ENCODE measurements at places on chromosomes 13 and 19.

DNA sequence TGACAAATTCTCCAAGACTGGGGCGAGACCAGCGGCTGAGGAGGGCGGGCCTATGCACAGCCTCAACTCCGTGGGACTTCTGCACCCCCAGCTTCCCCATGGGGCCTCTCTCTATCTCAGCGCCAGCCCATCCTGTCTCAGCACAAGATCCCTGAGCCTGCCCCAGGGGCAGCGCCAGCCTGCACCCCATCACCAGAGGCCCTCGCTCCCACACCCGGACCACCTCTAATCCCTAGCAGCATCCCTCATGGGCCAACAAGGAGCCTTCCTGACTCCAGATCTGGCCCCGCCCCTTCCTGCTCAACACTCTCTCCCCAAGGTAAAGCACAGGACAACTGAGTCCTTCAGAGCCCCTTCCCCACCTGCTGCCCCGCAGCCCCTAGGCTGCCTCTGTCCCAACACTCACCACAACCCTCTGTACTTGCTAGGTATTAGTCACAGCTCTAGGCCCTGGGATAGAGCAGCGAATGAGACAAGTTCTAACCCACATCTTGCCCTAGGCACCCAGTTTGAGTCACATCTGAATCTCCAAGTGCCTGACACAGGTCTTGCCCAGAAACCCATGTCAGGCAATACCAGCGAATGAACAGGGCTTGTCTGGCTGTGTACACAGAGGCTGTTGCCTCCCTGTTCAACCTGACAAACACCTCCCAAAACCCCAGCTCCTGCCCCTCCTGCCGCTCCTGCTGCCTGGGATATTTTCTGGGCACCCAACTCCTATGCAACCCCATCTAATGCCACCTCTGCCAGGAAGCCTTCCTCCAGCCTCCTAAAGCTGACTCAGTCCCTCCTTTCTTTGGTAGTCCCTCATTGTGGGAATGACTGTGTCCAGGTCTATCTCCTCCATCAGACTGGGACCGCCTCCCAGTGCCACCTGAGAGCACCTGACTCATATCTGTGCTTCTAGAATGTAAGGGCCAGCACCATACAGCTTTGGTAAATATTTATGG is 18.6 kb downstream of the GRIK5 start:
- DNase-seq: no peak

- DNase-seq: no peak
Observed at GRCh38 chr13:101893021-101893420, 440.5 kb downstream of the ITGBL1 start.

DNA sequence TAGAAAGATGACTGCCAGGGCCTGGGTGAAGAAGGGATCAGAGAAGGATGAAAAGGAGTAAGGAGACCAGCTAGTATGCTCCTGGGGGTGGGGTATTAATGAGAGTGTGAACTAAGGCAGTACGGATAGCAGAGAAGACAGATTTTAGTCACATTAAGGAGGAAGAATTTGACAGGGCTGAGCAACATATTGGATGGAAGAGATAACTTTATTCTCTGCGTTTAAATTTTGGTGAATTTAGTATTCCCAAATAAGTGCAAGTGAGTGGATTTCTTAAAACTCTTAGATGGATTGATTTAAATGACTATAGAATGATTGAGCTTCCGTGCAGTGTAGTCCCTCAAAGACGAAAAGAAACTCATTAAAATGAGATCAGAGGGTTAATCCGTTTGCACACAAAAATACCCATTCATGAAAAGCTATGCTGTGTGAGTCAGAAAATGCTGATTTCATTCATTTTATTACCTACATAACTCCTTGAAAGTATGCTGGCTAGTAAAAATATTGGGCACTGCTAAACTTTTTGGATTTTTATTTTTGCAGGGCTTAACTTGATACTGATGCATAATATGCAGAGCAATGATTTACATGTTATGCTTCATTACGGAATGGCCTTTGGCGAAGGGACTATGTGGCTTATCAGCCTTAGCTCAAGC is 54.1 kb downstream of the WDFY2 start:
- DNase-seq: no peak

GRCh38 chr13:89432997-89433396 is 1761.8 kb downstream of the SLITRK5 start:
- DNase-seq: no peak

GRCh38 chr19:35124098-35125060 is 8.8 kb downstream of the FXYD3 start:
- DNase-seq: peak; percentile 81

DNA sequence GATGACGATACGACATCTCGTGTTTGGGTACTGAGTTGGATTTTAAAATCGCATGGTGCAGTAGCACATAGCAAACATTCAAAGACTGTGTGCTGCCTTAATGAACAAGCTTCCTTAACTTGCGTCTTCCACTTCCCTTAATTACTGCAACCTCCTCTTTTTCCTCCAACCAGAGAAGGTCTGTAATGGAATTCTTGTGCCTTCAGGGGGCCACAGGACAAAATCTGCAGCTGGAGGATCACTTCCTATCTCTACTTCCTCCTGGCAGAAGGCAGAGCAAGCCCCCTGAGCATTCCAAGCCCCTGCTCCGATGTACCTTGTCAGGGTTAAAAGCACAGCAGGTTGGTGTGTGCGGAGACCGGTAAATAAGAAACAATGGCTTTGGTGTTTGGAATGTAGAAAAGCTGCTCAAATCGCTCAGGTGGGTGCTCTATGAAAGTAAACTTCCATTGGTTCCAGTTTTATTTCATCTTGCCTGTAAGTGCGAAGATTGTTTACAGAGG is 151.3 kb upstream of the UQCRFS1 start:
- no peak for DNase-seq

GRCh38 chr13:42001580-42001979 is 40.7 kb upstream of the VWA8 start:
- no peak for DNase-seq

GRCh38 chr19:2663920-2664571 is 38.4 kb downstream of the GNG7 start:
- no peak for DNase-seq

- no peak for DNase-seq
Observed at GRCh38 chr13:20512042-20512683, 13.5 kb downstream of the CRYL1 start.

GRCh38 chr19:1292419-1293151 is 6.9 kb downstream of the EFNA2 start:
- no peak for DNase-seq

DNA sequence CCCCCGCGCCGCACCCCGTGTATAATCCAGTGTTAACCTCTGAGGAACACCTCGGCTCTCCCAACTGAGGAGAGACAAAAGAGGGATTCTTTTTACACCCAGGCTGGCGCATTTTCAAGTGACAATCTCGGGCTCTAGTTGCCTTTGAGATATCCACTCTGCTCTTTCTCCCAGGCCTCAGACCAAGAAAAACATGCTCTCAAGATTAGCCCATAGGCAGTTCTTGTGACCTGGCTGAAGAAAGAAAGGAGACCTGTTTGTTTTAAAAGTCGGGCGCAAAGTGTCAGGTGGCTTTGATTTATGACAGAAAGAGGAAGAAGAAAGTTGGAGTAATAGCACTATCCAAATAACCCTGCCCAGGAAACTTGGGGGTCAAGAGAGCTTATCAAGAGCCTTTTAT is 27.3 kb downstream of the SHISA2 start:
- DNase-seq: no peak

GRCh38 chr13:46609052-46609451 is 56.1 kb downstream of the LRCH1 start:
- DNase-seq: no peak

DNA sequence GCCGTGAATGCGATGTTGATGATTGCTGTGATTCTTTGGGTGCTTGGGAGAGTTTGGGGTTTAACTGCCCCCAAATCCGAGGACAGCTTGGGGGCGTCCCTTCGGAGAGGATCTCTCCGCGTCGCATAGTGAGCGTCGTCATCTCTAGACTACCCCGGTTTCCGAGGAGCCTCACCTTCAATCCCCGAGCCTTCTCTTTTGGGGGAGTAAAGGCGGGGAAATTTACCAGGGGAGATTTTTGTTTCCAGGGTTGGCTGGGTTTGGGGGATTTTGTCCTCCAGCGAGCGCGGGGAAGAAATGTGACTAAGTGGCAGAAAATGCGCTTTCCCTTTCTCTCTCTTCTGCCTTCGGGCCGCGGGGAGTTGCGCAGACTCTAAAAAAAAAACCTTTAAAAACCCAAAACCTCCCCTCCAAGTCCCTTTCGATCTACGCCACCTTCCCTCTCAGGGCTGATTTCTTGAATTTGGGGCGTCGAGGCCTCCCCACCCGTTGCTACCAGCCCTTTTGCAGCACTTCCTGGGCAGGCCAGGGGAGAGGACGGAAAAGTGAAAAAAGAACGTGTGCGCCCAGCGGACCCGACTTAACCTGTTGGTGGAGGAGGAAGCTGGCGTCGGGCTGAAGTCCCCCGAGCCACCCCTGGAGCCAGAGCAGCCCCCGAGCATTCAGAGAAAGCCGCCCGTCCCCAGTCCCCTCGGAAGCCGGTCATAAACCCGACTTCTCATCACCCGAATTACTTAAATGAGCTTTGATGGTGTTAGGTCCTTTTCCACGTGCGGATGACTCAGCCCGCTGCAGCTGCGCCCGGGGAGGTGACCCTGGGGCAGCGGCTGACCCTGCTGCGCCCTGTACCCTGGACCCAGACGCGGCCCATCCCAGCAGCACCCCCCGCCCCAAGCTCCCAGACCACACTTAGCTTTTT is 17.7 kb downstream of the NFIX start:
- no peak for DNase-seq

DNA sequence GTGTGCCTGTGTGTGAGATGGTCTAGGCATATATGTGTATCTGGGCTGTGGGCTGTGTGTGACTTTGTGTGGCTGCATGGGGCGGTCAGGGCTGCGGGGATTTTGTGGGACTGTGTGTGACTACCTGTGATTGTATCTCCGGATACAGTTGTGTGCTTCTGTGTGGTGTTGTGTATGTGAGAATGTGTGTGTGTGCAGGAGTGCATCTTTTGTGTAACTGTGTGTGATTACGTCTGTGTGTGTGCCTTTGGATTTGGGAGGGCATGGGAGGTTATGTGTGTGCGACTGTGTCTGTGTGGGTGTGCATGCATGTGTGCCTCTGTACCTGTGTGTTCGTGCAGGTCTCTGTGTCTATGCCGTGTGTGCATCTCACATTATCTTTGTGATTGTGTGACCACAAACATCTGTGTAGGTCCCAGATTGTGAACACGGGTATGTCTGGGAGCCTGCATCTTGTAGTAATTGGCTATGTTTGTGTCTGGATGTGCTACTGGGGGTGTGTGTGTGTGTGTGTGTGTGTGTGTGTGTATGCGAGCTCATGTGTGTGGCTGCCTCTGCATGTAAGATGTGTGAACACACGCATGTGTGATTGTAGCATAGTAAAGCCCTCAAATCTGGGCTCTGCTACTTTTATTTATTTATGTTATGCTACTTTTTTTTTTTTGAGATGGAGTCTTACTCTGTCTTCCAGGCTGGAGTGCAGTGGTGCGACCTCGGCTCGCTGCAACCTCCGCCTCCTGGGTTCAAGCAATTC is 7.6 kb downstream of the EHD2 start:
- no peak for DNase-seq

DNA sequence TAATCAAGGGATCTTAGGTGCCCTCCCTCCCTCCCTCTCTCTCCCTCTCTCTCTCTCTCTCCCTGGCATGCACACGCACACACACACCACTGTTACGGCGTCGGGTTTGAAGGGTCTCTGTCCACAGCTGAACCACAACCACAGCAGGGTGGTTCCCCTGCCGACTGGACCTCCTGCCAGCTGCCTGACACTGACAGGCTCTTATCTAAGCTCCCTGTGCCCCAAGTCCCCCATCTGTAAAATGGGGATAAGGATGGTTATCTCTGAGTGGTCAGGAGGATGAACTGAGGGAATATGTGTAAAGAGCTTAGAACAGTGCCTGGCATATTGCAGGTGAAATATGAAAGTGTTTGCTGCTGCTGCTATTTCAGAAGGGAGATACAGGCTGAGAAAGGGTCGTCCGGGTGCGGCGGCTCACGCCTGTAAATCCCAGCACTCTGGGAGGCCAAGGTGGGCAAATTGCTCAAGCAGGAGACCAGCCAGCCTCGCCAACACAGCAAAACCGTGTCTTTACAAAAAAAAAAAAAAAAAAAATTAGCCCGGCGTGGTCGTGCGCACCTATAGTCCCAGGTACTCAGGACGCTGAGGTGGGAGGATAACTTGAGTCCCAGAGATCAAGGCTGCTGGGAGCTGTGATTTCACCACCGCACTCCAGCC is 852 bp upstream of the SHISA7 start:
- no peak for DNase-seq

DNA sequence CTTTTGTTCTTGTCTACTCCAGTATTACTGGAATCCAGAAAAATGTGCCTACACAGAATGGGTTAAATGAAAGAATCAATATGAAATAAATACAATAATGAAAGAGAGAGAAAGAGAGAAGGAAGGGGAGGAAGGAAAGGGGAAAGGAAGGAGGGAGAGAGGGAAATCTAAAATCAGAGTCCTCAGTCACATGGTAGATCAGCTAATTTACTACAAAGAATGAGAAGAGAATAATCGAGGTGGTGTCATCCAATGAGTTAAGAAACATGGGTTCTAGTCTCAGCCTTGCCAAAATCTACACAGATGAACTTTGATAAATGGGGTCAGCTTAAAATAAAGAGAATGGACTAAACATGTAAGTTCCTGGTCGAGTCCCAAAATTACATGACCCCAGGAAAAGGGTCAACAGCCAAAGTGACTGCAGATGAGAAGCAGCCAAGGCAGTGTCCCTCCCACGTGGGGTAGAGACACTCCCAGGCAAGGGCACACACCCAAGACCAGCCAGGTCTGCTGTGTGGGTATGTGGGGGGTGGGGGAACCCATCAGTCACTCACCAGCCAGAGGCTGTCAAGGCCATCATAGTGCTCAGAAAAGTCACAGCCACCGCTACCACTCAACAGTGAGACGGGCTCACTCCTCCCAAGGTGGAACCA is 103.6 kb downstream of the STK24 start:
- DNase-seq: no peak

DNA sequence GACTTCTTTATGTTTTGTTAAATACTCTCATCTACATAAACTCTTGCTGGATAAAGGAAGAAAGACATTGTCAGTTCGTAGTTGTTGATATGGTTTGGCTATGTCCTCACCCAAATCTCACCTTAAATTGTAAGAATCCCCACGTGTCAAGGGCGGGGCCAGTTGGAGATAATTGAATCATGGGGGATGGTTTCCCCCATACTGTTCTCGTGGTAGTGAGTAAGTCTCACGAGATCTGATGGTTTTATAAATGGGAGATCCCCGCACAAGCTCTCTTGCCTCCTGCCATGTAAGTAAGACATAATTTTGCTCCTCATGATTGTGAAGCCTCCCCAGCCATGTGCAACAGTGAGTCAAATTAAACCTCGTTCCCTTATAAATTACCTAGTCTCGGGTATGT is 3.6 kb downstream of the ADGRE1 start:
- no peak for DNase-seq

GRCh38 chr19:801861-802497 is 4.7 kb downstream of the PTBP1 start:
- no peak for DNase-seq

DNA sequence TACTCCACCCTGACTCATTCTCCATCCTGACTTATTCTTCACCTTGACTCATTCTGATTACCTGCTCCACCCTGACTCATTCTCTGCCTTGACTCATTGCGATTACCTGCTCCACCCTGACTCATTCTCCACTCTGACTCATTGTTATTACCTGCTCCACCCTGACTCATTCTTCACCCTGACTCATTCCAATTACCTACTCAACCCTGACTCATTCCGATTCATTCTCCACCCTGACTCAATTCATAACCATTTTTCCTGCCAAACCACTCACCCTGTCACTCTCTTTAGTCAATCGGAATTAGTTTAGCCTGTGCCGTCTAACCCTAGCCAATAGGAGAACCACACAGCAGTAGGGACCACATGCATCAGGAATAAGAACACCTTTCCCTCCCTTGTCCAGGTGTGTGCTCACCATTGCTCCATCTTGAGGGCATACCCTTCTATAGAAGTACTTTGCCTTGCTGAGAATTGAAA is 1227.4 kb upstream of the PCDH20 start:
- no peak for DNase-seq
